ENCODE measurements at places on chromosomes 3 and 15. TPM values are rescaled to one million over a fixed set of nuclear protein-coding genes. Genes with fewer than 3 reads are reported as not detected.

GRCh38 chr15:100141311-100142001, 200.3 kb downstream of the ADAMTS17 start:
- no peak for DNase-seq

The CYP1A2 gene
- not detected for total RNA-seq

The CEP70 gene
- 88.8 TPM for total RNA-seq

DNA sequence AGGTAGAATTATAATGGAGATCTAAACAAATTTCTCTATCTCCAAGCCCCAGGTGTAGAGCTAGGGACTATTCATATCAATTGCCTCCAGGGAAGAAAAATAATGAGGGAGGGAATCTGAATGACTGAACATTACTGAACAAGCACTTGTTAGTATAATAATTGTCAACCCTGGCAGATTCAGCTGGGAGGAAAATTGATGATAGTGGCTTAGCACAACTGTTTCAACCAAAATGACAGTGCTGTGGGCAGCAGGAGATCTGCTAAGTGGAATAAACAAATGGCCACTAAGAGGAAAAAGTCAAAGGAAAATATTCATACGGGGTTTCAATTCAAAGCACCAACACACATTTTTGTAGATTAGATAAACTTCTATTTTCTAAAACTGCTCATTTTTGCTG, 294.9 kb upstream of the ZNF385D start:
- no peak for DNase-seq

The GRK7 gene
- not detected for total RNA-seq

DNA sequence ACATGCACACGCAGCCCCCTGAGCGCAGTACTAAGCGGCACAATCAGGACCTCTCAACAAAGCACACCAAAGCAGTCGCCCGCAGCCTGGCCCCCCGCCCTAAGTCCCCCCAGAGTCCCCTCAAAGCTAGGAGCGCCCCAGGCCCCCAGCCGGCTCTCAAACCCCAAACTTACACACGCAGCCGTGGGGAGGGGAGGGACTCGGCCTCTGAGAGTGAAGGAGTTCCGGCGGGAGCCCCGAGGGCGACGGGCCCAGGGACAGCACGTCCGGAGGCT, 5.5 kb downstream of the GATA2 start:
- no peak for DNase-seq

DNA sequence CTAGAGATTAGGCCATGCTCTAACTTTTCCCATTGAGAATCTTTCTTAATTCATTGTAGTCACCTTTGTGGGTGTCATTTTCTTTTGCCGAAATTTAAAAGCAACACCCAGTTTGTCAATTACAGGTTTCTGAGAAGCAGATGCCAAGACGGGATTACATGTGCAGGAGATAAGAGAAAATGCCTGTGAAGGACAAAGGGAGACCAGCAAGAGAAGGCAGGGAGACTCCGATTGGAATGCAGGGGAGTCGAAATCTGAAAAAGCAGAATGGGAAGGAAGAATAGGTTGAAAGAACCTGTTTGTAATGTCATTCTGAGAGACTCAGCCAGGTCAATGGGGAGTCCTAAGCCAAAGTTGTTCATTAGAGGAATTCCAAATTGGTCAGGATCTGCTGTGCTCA, 3.6 kb upstream of the DPH6 start:
- no peak for DNase-seq

- DNase-seq = no peak
These were observed 815 bp downstream of the SPINT1 start for GRCh38 chr15:40844696-40845030.

Measured in Calu3 (cell line).